ENCODE measurements at places on chromosomes 12 and 14.

- no peak for DNase-seq
Observed at GRCh38 chr14:96098999-96099335, 59.8 kb downstream of the C14orf132 start.

- no peak for DNase-seq
Observed at GRCh38 chr14:63478010-63478409, 65.2 kb downstream of the PPP2R5E start.

DNA sequence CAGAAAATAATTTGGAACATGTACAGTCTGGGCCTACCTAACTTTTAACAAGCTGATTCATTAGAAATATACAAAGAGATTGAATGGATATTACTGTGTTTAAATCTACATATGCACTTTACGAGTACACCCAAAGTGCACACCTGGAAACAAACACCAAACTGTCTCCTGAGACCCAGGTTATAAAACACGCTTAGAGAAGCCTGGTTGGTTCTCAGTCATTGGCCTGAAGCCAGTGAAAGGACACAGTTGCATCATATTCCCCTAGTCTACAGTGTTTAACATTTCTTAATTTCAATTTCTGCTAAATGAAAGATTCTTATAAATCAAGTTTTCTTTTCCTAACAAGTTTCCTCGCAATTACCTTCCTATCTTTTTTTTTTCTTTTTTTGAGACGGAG lies 209.5 kb downstream of the FBXL14 start:
- no peak for DNase-seq

DNA sequence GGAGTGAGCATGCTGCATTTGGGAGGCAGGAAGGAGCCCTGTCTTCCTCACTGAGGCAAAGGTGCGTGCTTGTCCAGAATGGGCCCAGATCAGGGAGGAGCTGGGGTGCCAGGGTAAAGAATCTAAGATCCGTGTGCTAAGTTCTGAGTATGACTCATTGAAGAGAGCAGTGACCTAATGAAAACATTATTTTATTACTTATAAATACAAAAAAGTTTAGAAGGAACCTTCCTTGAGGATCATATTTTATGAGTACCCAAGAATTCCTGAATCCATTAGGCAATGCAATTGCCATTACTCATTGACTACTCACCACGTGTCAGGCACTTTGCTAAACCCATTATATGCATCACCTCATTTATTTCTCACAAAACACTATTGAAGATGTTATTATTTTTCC lies 264.7 kb downstream of the EGLN3 start:
- no peak for DNase-seq

DNA sequence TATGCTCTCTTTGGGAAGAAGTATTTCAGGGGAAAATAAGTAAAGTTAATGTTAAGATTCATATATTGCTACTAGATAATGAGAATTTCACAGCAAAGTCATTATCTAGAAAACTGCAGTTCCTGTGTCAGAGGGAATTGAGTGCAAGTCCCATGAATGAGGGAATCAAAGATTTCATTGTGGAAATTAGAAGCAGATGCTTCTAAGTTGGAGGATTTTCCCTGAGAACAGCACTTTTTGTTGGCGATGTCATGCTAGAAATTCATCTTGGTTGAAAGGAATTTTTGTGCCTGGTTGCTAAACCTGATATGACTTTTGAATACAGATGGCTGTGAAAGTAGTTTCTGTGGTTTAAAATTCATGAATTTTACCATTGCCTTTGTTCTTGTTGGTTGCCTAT lies 25.6 kb downstream of the FRMD6 start:
- no peak for DNase-seq

DNA sequence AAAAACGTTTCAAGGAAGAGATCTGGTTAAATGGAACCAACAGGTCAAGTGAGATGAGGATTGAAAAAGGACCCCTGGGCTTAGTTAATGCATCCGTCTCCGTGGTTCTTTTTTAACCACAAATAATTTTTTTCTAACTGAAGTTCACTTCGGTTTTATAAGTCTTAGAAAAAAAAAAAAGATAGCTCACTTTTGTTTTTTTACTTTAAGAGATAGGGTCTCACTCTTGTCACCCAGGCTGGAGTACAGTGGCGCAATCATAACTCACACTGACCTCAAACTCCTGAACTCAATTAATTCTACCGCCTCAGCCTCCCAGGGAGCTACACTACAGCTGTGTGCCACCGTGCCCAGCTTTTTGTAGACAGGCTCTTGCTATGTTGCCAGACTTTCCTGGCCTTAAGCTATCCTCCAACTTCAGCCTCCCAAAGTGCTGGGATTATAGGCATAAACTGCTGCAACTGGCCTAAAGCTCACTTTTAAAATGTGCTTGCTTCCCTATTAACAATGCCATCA lies 11.8 kb downstream of the HNRNPC start:
- no peak for DNase-seq

- peak; percentile 96 for DNase-seq
Observed at GRCh38 chr14:64337888-64338615, 43.9 kb upstream of the ESR2 start.
